A172 (cell line): ENCODE measurements at places on chromosomes 5 and 9. TPM values are rescaled to one million over a fixed set of nuclear protein-coding genes. Genes with fewer than 3 reads are reported as not detected.

The RIOK2 gene
- 24.8 and 27.2 TPM in 2 replicates for total RNA-seq

The GPX3 gene
- total RNA-seq, result not detected in 2 replicates

The ELAVL2 gene
- total RNA-seq, result 7.7 and 27.5 TPM in 2 replicates

The BTF3 gene
- total RNA-seq, result 576 and 868 TPM in 2 replicates

The HSD17B3 gene
- total RNA-seq, result not detected in 2 replicates

The PBX3 gene
- total RNA-seq, result 74.5 and 85.0 TPM in 2 replicates

The SPINK1 gene
- total RNA-seq, result 0.72 and 55.3 TPM in 2 replicates

The SLC27A6 gene
- not detected in 2 replicates for total RNA-seq

The CDKN2B-AS1 gene
- total RNA-seq, result not detected in 2 replicates

DNA sequence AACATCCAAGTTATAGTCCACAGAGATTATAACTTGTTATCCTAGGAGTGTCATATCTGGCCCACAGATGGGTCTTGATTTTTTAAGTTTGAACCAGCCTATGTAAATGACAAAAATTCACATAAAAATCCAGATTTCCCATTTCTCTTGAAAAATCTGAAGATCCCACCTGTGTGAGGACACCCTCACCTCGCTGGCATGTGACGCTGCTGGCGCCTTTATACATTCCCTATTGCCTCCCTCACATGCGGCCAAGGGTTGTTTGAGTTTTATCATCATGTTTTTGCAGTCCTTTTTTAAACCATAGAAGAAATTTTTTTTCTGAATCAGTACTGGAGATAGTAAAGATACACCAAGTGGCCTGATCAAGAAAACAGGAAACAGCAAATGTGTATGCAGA is 25.9 kb upstream of the PPP1R2B start:
- no peak for DNase-seq

DNA sequence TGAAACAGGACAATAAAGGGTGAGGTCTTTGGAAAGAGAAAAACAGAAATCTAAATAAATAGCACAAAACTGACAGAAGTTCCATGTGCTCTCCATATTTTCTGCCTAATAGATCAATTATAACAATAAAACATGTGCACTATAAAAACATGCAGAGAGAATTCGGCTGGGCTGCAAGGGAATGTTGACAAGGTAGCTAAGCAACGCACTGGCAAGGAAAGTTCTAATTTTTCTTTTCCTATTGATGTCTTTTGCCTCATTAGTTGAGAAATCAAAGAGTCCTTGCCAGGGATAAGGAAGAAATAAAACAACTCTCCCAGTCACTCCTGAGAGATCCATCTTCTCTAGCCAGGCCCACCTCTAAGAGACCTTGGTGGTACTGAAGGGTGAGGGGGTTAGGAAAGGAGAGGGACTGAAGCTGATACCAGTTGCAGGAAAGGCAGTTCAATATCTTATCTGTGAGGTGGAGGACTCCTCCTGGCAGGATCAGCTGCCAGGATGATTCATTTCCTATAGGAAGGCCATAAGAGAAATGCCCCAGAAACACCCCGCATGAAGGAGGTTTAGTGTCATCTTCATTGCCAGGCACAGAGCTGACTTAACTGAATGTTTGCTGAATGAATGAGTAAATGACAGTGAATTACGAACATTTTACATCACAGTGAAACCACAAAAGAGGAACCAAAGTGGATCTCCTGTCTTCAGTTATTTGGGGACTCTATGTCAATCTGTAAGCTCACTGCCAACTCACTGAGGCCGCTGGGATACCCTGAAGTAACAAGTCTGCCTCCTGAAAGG is 63.7 kb upstream of the IFNK start:
- peak; percentile 34 for DNase-seq

DNA sequence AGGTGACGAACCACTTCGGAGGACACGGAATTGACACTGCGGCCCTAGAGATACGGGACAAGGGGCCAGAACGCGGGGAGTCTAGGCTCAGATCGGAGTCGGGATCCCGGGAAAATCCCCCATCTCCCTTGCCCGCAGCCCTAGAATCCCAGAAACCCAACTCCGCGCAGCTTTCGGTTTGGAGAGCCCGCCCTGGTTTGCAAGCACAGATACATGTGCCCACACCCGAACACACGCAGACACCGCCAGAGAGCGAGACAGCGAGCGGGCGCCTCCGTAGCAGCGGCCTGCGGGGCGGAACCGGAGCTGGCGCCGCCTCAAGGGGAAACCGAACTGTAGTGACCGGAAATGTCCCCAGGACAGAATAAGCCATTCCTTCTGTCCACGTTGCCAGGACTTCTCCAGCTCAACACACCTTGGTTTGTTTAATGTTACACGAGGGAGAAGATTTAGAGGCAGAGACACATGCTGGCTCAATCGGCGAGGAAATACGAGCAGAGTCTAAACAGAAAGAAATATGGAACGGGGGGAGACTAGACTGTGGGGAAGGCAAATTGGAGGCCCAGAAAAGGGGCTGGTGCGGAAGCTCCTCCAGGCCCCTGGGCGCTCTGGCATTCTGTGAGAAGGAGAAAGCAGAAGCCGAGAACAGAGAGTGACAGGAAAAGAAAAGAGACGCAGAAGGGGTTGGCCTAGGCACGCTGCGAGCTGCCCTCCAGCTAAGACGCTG is 2.9 kb upstream of the PAX5 start:
- no peak for DNase-seq

DNA sequence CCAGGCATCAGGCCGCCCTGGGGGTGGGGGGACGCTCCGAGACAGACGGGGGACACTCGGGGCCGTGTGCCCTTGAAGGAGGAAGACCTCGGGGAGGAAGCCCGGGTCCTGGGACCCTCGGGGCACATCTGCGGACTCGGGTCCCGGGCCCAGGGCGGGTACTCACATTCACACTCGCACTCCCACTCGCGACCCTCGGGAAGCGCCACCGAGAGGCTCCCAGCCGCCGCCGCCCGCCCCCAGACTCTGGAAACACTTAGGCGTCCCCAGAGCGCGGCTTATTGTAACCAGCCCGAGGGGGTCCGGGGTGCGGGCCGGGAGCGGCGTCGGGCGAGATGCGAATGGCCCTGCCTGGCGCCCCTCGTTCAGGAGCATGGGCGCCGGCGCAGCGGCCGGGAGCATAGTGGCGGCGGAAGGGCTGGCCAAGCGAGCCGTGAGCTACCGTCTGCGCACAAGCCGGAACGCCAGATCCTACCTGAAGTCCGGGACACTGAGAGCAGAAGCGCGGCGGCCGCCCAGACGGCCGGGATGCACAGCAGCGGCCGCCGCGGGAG is 559 bp downstream of the ROR2 start:
- DNase-seq, result no peak

- no peak for DNase-seq
Observed at GRCh38 chr9:134836406-134836970, 44.1 kb upstream of the FCN2 start.

GRCh38 chr5:107005653-107006052 is 665.1 kb downstream of the EFNA5 start:
- no peak for DNase-seq

- DNase-seq, result no peak
Observed at GRCh38 chr5:133083901-133084300, 32.1 kb downstream of the HSPA4 start.

- DNase-seq, result peak; percentile 72
Observed at GRCh38 chr9:101582553-101582952, 12.2 kb downstream of the PPP3R2 start.

GRCh38 chr9:122340161-122340560 is 30.7 kb upstream of the PTGS1 start:
- DNase-seq, result no peak

DNA sequence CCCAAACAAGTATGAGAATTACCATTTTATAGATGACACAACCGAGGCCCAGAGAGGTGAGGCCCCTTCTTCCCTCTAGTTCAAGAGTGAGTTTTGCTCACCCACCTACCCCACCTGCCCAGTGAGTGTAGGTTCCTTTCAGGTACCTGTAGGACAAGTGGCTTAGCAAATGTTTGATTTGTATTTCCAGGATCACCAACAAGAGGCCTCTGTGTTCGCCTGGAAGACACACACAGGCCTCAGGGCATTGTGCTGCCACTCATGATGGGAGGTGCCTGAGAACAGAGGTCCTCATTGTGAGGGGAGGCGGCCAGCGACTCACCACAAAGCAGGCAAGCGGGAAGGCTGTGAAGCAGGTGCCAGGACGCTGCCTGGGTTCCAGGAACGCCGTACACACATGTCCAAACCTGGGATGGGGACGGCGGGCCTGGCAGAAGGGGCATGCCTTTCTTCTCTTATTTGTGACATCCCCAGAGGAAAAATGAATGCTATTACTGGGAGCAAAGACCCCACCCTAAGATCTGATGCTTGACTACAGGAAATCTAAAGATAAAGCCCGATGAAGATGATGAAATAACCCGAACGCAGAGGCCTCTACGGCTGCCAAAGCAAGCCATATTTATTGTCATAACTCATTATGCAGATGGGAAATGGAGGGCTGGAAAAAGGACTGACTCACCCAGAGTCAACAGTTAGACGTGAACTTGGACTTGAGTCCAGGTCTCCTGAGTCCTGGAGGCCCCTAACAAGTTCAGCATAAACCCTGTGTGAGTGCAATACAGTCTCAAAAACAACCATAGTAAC is 60.2 kb upstream of the SLC25A51 start:
- DNase-seq, result peak; percentile 90

GRCh38 chr9:96680812-96681499 is 25.8 kb upstream of the PRXL2C start:
- no peak for DNase-seq

DNA sequence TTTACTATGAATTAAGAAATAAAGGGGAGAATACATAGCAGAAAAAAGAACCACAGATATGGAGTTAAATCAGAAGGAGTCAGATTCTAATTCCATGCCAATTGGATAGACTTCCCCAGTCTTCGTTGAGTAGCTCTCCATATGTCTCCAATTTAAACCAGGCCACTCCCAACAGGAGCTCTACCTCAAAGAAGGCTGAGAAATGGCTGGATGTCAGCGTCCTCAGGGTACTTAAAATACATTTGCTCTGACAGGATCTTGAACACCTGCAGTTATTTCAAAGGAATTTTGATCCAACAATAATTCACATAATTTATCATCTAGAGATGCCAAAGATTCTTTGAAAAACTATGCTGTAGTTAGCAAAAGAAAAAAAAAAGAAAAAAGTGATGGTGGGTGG is 133.9 kb upstream of the FBN2 start:
- peak; percentile 8 for DNase-seq

- no peak for DNase-seq
Observed at GRCh38 chr9:131288217-131288616, 1.3 kb upstream of the PLPP7 start.

GRCh38 chr9:76756941-76757673 is 7.1 kb upstream of the PCA3 start:
- no peak for DNase-seq

DNA sequence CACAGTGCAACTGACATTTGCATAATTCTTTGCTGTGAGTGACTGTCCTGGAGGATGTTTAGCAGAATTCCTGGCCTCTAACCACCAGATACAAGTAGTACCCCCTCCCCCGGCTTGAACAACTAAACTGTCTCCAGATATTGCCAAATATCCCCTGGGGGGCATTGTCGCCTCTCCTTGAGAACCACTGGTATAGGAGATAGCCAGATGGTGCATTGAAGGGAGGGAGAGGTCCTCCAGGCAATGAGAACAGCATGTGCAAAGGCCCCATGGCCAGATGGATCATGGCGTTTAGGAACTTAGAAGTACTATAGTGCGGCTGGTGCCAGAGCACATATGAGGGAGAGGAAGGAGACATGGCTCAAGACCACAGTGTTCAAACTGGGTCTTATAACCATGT is 18.9 kb upstream of the ORM1 start:
- no peak for DNase-seq

- no peak for DNase-seq
Observed at GRCh38 chr9:21560281-21560745, 78.2 kb upstream of the IFNE start.

GRCh38 chr5:7824995-7825394 is 25.9 kb downstream of the CFAP90 start:
- DNase-seq, result no peak

GRCh38 chr9:76101491-76101890 is 211.0 kb downstream of the PCSK5 start:
- DNase-seq, result no peak

GRCh38 chr5:74275171-74275992 is 365.1 kb downstream of the ENC1 start:
- no peak for DNase-seq

GRCh38 chr5:58452566-58453258 is 7.2 kb downstream of the PLK2 start:
- DNase-seq, result no peak

GRCh38 chr5:107257885-107258520 is 412.7 kb downstream of the EFNA5 start:
- DNase-seq, result no peak

- DNase-seq, result no peak
Observed at GRCh38 chr5:149285153-149285552, 13.5 kb downstream of the AFAP1L1 start.

- DNase-seq, result no peak
Observed at GRCh38 chr5:53087171-53087570, 22.4 kb downstream of the MOCS2 start.

DNA sequence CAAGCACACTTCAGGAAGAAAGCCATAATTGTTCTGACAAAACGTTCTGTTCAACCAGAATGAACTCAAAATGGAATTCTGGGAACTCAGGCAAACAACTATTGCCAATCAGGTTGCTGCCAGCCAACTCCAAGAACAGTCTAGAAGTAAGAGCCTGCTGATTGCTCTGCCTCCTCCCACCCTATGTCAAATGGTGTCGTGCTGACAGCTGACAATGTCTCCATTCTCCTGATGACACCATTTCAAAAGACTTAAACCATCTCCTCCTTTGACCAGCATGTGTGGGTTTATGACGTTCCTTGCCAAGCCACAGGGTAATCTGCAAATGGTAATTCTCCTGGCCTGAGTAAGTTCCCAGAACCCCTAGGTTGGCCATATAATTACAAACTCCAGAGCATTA is 21.9 kb upstream of the PLIN2 start:
- DNase-seq, result no peak

DNA sequence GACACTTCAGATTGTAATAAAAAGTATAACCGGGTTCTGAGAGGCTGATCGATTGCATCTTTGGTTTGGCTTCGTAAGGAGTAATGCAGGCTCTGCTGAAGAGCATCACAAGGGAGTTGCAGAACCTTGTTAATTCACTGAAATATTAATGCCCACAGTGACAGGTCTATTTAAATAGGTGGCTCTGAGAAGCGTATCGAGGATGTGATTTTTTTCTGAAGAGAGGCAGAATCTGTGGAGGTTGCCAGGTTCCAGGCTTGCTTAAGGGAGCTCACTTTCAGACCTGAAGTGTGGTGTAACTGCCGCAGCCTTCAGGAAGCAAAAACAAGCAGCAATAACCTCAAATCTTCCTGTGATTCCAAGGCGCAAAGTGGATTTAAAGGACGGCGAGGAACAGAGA is 80.3 kb downstream of the ANKRD33B start:
- DNase-seq, result no peak

GRCh38 chr9:73237140-73237539 is 85.5 kb downstream of the ANXA1 start:
- no peak for DNase-seq

DNA sequence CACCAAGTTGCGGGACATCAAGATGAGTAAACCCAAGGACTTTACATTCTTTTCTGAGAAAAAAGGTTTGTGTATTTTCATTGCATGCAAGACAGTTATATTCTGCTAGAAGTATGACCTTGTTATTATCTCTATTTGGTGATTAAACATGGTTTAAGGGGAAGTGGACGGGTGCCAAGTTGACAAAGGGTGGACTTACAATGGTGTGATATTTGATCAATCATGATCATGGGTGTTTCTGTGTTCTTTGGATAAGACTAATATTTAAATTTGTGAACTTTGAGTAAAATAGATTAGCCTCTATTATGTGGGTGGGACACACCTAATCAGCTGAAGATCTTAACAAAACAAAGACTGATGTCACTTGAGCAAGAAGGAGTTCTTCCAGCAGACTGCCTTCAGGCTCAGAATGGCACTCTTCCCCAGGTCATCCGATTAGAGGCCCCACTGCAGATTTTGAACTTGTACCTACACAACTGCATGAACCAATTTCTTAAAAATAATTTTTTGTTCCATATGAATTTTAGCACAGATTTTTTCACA is 782.9 kb downstream of the CDH12 start:
- no peak for DNase-seq
